NCI-H460 (cell line): ENCODE measurements at places on chromosomes 5 and 9.

DNA sequence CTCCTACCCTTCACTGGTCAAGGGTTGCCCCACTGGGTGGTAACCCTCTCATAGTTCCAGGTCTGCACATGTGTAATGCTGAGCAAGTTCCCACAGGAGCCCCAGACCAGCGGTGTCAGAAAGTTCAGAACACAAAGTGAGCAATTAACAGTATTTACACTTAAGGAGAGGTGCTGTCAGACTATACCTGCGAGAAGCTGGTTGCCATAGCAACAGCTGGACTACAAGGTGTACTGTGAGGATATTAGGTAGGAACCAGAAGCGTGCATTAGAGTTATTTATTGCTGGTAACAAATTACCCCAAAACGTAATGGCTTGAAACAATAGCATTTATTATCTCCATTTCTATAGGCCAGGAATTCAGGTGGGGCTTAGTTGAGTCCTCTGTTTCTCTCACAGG lies 317.0 kb upstream of the RPS23 start:
- no peak for DNase-seq

- no peak for DNase-seq
Measured at GRCh38 chr5:50658246-50658645, 8.2 kb upstream of the PARP8 start.

DNA sequence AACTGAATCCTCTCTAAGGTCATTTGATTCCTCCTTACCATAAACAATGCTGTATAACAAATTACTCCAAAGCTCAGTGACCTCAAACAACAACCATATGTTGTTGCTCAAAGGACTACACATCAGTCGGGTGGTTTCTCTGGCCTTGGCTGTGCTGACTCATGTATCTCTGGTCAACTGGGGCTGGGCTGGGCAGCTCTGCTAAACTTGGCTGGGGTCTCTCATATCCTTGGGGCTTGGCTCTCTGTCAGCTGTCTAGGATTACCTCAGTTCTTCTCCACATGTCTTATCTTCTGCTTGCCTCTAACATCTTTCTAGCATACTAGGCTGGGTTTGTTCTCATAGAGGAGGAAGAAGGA lies 86.4 kb downstream of the GALNT10 start:
- no peak for DNase-seq

DNA sequence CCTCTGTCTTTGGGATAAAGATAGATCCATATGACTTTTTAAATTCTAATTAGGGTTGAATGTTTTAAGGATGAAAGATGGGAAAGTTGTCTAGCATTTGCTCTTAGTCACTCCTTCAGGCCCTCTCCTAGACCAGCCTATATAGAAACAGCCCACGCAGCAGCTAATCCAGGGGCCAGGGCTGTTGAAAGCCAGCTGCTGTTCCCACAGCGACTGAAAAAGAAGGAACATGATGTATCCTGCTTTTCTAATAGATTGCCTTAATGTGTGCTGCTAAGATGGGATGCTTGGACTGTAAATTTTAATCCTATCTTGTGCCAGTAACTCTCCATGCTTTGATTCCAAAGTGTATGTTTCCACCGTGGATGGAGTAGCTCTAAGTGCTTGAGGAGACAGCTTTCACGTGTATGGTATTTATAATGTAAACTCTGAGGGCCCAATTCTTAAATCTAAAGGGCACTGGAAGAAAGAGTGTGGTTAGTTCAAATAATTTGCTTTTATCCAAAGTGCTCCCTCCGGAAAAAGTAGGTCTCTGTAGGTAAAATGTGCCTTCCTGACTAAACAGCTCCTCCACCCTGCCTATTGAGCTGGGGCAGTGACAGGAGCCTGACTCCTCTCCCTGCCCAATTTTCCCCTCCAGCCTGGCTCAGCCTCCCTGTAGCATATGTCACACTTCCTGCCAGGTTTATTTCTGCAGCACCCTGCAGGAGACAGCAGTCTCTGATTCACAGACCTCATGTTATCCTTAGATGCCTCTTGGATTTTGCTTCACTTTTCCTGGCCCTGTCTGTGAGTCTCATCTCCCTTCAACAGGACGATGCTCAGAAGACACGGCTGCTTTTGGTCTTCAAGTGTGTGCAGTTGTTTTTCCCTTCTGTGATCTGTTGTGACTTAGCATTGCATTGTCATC lies 33.2 kb downstream of the SLC36A1 start:
- DNase-seq, result no peak

GRCh38 chr9:106479679-106480078 lies 383.3 kb upstream of the ZNF462 start:
- no peak for DNase-seq

- no peak for DNase-seq
Measured at GRCh38 chr9:97753975-97754374, 56.8 kb upstream of the XPA start.

GRCh38 chr5:9381464-9381863 lies 164.4 kb downstream of the SEMA5A start:
- no peak for DNase-seq

DNA sequence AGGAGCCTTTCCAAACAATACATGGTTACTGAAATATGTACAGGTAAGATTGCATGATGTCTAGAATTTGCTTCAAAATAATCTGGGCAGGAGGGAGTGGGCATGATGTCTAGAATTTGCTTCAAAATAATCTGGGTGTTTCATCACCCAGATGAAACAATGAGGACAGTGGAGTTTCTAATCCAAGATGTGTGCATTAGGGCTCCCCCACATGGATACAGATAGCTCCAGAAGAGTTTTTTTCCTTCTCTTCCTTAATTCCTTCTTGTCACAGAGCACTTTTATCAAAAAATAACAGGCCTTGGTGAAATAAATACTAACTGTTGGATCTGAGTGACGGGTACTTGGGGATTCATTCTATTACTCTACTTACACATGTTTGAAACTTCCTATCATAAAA lies 14.9 kb downstream of the ATOX1 start:
- DNase-seq, result no peak

DNA sequence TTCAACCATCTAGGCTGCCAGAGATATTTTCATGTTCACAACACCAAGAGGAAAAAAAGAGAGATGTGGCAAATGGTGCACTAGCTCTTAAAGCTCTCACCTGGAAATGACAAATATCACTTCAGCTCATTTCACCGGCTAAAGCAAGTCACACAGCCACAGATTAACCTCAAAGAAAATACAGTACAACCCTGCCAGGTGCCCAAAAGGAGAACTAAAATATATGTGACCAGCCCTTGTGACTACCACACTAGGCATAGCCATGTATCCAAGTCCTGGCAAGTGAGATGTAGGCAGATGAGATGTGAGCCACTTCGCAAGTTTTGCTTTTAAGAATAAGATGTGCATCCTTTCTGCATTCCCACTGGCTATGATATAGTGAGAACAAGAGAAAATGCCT lies 41.4 kb downstream of the AGTPBP1 start:
- no peak for DNase-seq

DNA sequence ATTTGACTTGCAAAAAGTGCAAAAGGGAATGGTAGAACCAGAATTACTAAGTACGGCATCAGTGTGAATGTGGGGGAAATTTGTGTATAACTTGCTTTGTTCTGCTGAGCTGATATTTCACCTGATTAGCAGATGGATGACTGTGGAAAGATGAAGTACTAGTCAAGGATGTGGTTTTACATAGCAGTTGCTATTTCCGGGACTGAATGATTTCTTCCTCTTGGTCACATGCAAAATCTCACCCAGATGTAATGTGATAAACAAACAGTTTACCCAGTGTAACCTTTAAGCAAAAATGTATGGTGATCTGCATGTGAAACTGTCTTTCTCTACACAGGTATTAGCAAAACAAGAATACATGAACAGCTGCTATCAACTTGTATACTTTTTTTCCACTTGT lies 46.1 kb downstream of the DCP2 start:
- DNase-seq, result peak; percentile 33
